ENCODE measurements at places on chromosomes 7 and 10.

- no peak for DNase-seq
These were observed 209.8 kb upstream of the C7orf33 start for GRCh38 chr7:148380596-148381419.

GRCh38 chr7:548401-548800 lies 28.8 kb upstream of the PDGFA start:
- DNase-seq = no peak

- DNase-seq = no peak
These were observed 9.2 kb upstream of the SFMBT2 start for GRCh38 chr10:7419998-7420397.

DNA sequence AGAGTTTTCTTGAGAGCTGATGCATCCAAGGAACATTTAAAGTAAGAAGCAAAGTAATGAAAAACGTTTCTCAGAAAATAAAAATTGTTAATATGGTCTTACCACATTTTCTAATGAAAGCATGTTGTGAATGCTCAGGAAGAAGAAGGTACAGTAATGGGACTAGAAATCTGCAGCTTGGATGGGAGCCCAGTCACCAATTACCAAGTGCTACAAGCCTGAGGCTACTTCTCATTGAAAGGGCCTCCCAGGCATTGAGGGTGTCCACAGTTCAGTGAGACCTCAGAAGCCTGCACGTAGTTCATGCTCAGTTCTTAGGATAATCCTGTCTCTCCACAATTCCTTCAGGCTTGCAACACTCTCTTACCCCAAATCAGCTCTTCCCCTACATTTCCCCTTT lies 17.6 kb downstream of the PTN start:
- DNase-seq = no peak

DNA sequence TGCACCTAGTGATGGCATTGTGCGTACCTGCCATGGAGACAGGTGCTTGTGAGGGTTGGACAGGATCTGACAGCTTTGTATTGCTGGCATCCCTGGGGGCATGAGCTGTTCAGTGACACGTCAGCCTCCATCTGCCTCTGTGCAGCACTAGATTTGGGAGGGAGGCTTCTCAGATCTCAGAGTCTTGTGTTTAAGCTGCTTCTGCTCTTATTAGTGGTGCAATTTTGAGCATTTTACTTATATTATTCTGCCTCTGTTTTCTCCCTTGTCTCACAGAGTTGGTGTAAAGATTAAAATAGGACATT lies 5.1 kb downstream of the ARHGAP22 start:
- no peak for DNase-seq

GRCh38 chr7:8058322-8058721 lies 89.7 kb downstream of the GLCCI1 start:
- no peak for DNase-seq

All from GOT3 (cell line).